ENCODE measurements at places on chromosomes 5 and 9.
A peak's percentile ranks its signal among the peaks of the same experiment; 100 is the strongest.

DNA sequence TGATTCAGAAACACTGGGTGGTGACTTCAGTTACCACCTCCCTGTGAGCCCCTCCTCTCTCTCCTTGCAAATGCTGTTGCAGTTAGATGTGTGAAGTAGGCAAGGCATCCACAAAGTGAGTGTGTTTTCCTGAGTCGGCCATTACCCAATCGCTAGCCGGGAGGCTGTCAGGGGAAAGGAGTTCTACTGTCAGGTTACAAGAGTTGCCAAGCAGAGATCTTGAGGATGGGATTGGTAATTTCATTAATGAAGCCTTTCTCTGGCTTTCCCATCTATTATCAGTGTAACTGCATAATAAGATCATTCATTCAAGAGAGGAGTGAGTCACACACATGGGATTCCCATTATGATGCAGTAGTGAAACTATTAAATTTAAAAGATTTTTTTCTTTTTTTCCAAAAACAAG lies 106.9 kb downstream of the GLDC start:
- no peak for DNase-seq

GRCh38 chr9:96581786-96582185 lies 37.9 kb downstream of the CDC14B start:
- no peak for DNase-seq

- no peak for DNase-seq
These were observed 469.1 kb downstream of the RAB3C start for GRCh38 chr5:59051951-59052350.

DNA sequence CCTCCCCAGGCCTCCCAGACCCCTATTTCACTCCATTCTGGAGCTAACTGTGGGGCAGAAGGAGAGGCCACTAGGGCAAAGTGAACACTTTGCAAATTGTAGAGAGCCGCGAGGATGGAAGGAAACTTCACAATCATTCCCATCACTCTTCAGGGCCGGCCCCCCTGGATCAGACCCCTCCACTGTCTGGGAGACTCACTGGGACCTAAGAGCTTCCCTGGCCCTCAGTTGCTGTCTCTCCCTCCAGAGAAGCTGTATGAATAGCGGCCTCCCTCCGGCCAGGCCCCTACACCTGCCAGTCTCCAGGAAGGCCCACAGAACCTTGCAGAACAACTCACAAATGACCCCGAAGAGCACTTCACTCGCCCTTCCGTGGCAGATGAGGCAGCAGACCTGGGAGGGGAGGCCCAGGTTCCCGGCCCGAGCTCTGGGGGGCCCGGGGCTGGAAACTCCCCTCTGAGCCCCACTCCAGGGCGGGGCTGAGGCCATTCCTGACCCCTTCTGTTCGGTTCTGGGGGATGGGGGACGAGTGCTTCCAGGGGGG lies 141.9 kb upstream of the IER5L start:
- DNase-seq, result peak; percentile 31

DNA sequence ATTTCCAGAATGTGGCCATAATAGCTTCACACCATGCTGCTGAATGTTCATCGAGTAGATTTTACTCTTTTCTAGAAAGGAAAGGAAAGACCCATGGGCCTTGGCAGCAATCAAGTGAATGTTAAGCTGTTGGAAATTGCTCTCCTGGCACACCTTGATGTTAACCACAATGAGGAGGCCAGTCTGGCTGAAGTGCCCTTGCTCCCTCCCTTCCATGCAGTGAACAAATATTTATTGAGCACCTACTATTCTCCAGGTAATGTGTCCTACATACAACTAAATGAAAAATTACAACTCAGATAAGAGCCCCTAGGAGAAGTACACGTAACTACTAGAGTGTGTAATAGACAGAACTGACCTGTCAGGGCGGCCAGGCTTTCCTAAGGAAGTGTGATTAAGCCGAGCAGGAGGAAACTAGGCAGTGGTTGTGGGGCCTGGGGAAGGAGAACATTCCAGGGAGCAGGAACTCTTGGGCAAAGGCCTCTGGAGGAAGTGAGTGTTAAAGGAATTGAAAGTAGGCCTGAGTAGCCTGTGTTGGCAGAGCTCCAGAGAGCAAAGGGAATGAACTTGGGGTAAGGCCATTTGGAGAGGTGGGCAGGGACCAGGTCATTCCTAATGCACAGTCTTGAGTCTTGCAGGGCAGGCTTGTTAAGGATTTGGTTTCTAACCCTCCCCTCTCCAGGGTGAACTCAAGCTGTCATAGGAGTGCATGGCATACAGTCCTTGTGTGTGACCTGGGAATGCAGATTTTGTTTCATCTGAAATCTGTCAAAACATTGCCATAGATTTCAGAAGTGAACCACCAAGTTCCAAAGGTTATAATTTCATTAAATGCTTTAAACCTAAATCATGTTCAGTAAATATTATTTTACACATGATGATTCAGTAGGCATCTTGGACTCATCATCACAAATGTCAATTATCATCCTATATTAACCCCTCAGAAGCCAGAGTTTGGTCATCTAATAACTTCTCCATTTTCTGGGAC lies 9.0 kb upstream of the ZSWIM6 start:
- no peak for DNase-seq

- DNase-seq, result no peak
These were observed 39.8 kb upstream of the COL5A1 start for GRCh38 chr9:134601764-134602163.

- no peak for DNase-seq
These were observed 3.9 kb upstream of the MGAT1 start for GRCh38 chr5:180806351-180807011.

DNA sequence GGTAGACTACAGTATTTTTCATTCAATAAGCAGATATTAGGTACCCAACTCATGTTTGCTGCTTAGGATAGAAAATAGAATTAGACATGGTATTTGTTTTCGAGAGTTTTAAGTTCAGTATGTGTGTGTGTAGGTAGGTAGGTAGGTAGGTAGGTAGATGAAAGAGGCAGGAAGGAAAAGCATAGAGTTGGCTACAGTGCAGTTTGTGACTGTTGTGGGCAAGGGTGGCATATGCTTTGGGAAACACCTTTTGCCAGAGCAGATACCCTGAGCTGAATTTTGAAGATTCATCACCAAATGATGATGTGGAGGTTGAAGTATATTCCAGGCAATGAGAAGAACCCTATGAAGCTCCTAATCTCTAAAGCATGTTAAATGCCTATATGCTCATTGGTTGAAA lies 20.0 kb upstream of the PCSK5 start:
- DNase-seq, result no peak

GRCh38 chr9:129237803-129238202 lies 59.7 kb upstream of the IER5L start:
- DNase-seq, result no peak

GRCh38 chr9:88174324-88174723 lies 36.0 kb upstream of the SPATA31C2 start:
- DNase-seq, result no peak

DNA sequence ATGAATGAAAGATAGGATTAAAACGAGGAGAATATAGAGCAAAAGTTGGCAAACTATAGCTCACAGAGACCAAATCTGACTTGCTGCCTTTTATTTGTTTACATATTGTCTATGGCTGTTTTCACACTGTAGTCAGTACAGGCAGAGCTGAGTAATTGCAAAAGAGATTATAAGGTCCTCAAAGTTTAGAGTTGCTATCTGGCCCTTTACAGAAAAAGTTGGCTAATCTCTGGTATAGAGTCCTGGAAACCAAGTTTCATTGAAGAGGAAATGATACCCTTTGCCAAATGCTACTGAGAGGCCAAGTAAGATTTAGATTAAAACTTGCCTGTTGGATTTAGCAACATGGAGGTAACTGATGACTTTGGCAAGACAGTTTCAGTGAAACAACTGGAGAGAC lies 36.0 kb downstream of the LYRM7 start:
- DNase-seq, result no peak

- no peak for DNase-seq
These were observed 73.3 kb downstream of the SNX18 start for GRCh38 chr5:54590824-54591223.

- peak; percentile 42 for DNase-seq
These were observed 32.7 kb upstream of the SPARC start for GRCh38 chr5:151719228-151720000.

- no peak for DNase-seq
These were observed 1.0 kb downstream of the RABL6 start for GRCh38 chr9:136808806-136809158.

DNA sequence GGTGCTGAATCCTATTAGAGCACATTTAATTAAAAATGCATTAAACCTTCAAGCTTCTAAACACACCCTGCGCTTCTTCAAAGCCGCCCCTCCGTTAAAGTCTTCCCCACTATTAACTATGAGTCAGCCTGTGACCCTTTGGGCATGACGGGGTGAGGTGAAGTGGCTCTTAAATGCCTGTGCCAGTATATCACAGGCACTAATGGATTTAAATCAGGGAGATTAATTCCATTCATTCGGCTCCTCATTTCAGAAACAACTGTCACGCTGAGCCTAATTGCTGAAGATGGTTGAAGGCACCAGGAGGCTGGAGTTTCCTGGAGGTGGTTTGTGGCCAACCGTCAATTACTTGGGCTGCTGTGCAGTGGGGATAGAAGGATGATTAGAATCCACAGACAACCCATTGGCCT lies 192.6 kb upstream of the MSX2 start:
- no peak for DNase-seq

GRCh38 chr5:13994621-13995253 lies 50.2 kb upstream of the DNAH5 start:
- no peak for DNase-seq

- DNase-seq, result no peak
These were observed 55.3 kb upstream of the SPATA31E1 start for GRCh38 chr9:87827341-87827740.

GRCh38 chr9:78213712-78214111 lies 22.2 kb upstream of the CEP78 start:
- DNase-seq, result no peak

DNA sequence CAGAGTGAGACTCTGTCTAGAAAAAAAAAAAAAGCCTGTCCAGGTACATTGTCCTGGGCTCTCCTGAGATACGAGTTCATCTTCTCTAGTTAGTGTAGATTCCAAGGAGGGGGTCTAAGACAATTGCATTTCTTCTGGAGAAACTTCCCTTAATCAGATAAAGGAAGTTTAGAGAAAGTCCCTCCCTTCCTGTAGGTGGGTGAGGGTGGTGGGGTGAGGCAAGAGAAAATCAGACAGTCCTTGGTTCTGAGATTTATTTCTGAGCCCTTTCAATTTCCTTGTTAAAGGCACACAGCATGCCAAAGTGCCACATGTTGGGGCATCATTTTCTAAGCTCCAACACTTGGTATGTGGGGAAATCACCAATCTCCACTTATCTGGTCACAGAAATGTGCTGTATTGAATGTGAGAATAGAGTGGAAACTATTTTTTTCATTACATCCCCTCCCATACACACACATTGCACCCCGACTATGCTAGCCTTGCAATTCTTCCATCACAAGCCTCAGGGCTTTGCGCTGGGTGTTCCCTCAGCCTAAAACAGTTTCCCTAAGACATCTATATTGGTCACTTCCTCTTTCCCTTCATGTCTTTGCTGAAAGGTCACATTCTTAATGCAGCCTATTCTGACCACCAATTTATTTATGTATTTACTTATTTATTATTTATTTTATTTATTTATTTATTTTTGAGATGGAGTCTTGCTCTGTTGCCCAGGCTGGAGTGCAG lies 5.1 kb upstream of the TUT7 start:
- no peak for DNase-seq

DNA sequence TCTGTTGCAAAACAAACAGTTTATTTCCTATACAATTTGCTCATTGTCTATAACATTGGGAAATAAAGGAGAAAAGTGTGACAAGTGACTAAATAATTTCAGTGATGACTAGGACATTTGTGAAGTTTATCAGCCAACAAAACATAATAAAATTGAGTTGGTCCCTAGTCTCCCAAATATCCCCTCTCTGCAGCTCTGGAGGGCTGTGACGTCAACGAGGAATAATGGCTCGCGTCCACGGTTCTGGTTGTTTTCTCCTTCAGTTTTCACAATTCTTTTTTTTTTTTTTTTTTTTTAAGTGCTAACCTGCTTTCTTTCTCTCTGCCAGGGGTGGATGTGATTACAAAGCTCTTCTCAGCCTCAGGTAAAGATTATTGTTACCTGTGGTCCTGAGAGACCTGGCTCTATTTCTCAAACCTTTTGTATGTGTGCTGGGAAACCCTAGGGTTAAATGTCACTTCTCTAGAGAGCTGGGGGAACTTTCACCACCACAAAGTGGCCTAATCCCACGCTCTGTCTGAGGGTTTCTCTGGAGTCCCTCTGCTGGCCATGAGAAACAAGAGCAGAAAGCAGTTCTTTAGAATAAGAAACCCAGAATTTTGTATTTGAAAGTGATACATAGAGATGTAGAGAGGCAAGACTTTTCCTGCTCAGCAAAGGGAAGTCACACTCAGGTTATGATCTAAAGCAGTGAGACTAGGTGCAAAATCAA lies 36.2 kb upstream of the ANKRD55 start:
- peak; percentile 73 for DNase-seq

- no peak for DNase-seq
These were observed 2.3 kb downstream of the C9orf72 start for GRCh38 chr9:27571011-27571410.

GRCh38 chr5:95892784-95893354 lies 68.8 kb downstream of the ELL2 start:
- DNase-seq, result peak; percentile 65

DNA sequence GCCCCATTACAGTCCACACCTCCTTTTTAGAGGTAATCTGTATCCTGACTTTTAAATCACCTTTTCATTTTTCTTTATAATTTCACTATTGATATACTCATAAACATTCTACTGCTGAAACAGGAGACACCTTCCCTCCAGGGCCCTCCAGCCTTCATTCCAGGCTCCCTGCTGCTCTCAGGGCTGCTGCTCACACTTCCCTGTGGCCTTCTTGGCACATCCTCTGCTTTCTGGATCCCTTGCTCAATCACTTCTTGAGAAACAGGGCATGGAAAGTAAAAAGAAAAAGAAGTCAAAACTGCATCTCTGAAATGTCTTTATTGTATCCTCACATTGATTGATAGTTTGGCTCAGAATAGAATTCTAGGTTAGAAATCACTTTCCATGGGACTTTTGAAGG lies 19.3 kb upstream of the WNT8A start:
- no peak for DNase-seq

DNA sequence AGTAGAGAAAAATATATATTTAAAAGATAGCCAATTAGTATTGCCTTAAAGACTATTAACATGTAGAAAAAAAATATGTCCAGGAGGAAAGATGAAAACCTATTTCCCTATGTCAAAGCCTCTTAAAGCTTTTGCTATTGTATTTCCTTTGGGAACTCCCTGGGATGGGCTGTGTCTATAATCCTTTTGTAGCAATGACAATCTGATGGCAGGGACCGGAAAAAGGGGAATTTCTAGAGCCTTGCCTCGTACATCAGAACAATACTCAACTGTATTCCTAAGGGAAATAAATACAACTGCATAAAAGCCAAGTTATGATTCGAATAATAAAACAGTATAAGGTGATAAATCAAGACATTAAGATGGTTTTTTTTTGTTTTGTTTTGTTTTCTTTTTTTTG lies 257.3 kb downstream of the MLLT3 start:
- no peak for DNase-seq
